ENCODE measurements at places on chromosomes 6 and 20.

GRCh38 chr20:38875175-38875993 lies 50.8 kb upstream of the FAM83D start:
- peak; percentile 63 for DNase-seq

DNA sequence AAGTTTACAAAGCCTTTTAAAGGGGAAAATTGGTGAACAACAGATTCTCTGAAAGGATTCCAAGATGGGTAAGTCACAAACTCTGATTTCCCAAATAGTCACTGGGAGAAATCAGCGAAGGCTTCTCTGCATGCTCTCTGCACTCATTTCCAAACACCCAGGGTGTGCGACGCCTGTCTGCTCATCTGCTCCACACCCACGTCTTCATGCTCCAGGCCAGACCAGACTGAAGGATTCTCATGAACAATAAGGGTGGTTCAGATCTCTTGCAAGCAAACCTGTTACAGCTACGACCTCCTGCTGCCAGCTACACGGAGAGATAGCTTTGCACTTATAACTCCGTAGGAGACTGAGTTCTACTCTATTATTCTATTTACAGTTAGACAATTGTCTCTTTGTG lies 1.4 kb downstream of the MC3R start:
- no peak for DNase-seq

- DNase-seq = no peak
These were observed 22.3 kb downstream of the FOXA2 start for GRCh38 chr20:22561965-22562577.

DNA sequence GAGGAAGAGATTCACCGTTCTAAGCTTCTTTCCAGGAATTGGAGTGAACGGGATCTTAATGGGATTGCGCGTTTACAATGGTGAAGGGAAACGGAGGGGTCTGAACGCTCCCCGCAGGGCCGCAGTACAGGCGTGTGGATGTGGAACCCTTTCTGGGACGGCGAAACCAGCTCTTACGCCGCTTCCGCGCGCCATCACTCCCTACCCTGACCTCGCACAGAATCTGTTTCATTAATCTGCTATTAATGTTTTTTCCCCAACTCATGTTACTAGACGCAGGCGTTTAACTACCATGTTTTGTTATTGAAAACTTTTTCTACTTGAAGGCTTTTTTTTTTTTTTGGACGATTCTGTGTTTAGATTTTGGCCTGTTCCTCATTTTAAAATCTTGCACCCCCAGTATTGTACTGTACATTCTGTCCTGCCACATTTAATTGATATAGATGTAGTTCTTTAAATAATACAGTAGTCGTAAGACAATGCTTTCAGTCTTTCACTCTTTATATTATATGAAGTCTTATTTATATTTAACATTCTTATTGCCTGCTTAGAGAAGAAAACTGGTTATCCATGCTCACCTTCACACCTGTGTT lies 696 bp upstream of the SUPT3H start:
- peak; percentile 35 for DNase-seq

DNA sequence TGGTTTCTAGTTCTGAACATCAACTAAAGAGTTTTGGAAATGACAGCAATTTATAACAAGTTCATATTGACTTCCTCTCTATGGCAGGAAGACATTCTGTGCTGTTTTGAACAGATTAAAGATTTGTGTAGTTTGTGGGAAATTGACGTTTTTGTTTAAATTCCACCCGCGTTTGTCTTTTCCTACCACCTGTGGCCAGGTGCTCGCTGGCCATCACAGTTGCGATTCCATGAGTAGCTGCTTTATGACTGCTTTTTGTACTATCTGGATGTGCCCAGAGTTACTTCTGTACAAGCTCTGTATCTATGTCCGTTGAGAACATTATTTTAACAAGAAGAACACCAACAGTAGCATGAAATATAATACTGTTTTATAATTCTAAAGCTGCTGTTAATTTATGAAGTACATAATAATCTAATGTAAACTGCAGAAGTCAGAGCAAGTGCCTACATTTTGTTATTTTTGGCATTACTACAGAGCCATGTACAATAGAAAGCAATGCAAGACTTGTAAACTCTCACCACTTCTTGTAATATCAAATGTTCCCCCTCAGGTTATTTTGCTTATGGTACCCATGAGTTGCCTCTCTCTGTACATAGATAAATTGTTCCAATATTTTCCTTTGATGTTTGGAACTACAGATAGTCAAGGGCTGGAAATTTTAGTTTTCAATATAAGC lies 33.5 kb downstream of the ZBTB2 start:
- no peak for DNase-seq

DNA sequence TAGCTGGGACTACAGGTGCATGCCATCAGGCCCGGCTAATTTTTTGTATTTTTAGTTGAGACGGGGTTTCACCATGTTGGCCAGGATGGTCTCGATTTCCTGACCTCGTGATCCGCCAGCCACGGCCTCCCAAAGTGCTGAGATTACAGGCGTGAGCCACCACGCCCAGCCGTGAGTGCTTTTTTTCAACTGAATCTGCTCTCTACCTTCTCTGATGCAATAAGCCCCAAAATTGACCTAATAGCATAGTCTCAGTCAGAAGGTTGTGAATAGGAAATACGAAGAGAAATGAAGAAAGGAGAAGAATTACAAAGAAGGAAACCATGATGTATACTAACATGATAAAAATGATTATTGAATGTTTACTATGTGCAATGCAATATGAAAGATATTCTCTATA lies 33.2 kb downstream of the BEND6 start:
- no peak for DNase-seq

DNA sequence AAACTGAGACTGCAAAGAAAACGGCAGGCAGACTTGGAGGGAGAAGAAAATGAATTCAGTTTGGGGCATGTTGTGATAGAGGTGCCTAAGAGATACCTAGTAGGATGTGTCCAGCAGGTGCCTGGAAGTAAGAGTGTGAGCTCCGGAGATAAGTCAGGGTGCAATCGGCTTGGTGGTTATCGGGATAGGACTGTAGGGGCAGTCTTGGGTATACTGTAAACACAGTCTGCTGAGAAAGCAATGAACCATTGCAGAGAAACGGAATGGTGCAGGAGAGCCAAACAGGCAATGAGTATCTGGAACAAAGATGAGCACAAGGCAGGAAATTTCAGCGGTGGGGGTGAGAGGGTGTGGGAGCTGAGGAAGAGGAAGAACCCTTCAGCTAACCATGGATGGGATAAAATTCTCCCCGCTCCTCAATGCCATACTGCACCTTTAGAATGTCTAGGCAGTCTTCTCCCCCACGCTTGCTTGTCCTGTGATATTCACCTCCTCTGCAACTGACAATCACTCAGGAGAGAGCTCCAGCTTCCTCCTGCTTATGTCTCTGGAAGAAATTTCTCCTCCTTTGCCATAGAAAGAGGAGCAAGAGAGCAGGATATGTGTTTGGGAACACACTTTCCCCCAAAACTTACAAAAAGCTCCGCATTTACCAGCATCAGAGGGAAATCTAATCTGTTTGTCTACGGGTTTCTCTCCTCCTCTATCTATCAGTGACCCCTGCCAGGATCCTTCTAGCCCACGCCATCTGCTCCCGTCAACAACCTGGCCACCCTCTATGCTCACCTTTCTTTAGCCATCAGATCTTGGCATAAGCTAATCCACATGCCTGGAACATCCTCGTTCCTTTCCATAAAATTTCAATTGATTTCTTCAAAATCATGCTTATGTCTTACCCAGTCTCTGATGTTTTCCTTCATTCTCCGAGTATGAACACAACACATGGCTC lies 381.7 kb upstream of the JARID2 start:
- no peak for DNase-seq

DNA sequence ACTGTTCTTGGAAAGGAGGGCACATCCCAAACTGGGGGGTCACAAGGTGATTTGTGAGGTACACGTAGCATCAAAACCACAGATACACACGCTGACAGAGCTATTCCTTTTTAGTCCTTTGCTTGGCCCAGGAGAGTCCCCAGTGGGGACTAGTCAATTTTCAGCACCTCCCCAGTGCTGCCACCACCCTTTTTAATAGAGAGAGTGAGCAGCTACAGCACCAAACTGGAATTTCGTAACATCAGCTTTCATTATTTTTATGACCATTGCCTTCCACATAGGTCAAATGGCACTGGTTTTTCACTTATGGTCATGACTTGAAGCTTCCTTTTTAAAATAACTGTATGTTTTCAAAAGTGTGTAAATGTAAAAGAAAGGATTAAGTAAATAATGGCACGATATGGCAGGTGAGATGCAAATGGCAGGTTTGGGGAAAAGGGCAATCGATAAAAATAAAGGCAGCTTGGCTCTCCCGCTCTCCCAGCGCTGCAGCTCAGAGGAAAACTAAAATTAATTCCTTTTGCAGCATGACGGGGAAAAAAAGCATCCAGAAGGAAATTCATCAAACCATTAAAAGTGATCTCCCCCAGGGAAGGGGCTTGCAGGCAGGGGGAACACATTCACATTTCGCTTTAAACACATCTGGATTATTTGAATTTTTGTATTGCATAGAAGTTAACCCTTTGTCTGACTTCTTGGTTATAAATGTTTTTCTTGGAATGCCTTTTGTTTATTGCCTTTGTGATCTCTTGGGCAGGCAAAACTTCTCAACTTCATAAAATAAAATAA lies 95.2 kb downstream of the ANKRD60 start:
- no peak for DNase-seq

DNA sequence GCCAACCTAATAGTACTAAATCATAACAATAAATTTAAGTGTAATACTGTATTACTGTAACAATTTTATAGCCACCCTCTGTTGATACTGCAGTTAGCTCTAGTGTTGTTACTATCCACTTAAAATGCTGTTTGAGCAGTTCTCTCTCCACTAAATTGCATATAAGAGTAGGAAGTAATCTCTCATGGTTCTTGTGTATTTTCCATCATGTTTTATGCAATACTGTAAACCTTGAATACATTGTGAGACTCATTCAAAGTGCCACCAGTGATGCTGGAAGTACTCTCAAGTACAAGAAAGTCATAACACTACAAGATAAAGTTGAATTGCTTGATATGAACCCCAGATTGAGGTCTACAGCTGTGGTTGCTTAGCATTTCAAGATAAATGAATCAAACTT lies 65.5 kb downstream of the WASF1 start:
- no peak for DNase-seq

- peak; percentile 72 for DNase-seq
These were observed 53.7 kb downstream of the JARID2 start for GRCh38 chr6:15299430-15300131.

GRCh38 chr20:58851969-58852458 lies 502 bp upstream of the GNAS start:
- DNase-seq = no peak

DNA sequence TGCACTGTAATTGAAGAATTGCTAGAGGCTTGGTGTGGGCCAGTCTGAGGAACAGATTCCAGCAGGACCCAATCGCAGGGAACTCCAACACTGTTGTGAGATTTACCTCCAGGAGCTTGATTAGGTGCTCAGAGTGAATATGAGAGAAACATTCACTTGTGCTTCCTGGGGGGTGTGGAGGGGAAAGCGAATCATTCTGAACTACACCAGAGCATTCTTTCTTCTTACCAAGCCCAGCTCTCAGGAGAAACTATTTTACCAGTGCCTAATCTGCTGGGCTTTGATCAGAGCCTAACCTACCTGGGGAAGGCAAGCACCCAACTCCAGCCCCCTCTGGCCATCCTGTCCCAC lies 7.4 kb upstream of the SIRPB1 start:
- DNase-seq = no peak

DNA sequence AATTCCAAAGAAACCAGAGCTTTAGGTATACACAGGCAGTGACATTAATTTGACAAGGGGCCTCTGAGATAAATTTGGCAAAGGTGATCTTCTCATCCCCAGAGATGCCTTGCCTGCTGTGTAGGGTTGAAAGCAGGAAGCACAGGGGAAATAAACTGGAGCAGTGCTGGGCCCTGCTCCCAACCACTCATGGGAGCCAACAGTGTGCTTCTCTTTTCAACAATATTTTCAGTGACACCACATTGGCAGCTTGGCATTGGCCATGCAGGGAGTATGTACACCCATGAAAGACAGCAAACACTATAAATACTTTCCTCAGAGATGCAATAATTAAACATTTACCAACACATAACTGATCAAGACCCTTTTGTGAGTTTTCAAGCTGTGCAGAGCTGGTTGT lies 90.7 kb upstream of the F13A1 start:
- DNase-seq = no peak

- DNase-seq = no peak
These were observed at the start of gene MCCD1 for GRCh38 chr6:31528821-31529328. TSS of gene MCCD1 (plus strand) at chr6:31528962. CDS start at chr6:31529015, 53 bp downstream.

GRCh38 chr6:6604566-6604965 lies 16.0 kb downstream of the LY86 start:
- no peak for DNase-seq

DNA sequence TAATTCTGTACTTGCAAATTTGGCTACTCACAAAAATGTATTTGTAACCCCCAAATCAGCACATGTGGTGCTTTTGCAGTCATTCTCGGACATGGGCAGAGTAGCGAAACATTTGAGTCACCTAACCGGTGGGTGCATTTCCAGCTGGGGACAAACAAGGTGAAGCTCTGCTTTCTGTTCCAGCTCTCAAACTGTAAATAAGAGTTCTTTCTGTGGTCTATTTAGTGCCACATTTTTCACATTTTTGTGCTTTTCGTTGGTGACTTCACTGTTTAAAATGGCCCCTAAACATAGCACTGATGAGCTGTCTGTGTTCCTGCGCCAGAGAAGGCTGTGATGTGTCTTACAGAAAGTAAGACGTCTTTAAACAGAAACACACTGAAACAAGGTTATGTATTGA lies 244.5 kb downstream of the CDC5L start:
- no peak for DNase-seq

DNA sequence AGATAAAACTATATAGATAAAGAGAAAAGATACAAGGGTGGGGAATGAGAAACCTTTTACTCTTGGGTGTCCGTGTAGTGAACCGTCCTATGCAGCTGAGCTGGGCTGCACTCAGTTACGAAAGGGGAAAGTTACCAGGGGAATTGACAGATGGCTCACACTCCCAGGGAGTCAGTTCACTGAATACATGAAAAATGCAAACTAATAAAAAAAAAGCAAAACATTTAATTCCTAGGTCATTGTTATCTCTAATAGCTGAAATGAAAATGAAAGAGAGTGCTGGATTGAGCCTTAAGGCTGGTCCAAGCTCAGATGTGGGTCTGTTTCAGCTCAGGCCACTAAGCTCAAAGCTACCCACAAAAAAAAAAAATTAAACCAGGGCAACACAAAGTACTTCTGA lies 138.0 kb downstream of the THBS2 start:
- no peak for DNase-seq

- no peak for DNase-seq
These were observed 245.3 kb upstream of the FOXQ1 start for GRCh38 chr6:1066449-1067090.

- no peak for DNase-seq
These were observed 14.5 kb downstream of the STX16 start for GRCh38 chr20:58665606-58666005.

DNA sequence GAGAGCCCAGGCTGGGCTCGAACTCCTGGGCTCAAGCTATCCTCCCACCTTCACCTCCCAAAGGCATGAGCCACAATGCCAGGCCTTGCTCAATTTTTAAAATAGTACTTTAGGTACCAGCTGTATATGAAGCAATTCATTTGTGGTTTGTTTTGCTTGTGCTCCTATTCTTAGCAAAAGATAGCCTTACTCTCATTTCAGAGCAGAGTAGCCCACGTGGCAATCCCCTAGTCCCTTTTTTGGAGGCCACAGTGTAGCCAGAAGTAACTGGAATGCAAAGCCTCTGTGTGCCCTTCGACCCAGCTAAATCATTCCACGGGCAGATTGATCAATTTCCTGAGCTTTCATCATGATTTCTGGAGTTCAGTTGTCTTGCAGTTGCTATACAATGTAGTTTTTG lies 372.2 kb downstream of the NRN1 start:
- no peak for DNase-seq

GRCh38 chr20:3733119-3733995 lies 872 bp downstream of the HSPA12B start:
- no peak for DNase-seq

Measured in activated naive CD8-positive, alpha-beta T cell treated with anti-CD3 and anti-CD28 coated beads for 36 hours (primary cell).